ENCODE measurements at places on chromosomes 6 and 20.

DNA sequence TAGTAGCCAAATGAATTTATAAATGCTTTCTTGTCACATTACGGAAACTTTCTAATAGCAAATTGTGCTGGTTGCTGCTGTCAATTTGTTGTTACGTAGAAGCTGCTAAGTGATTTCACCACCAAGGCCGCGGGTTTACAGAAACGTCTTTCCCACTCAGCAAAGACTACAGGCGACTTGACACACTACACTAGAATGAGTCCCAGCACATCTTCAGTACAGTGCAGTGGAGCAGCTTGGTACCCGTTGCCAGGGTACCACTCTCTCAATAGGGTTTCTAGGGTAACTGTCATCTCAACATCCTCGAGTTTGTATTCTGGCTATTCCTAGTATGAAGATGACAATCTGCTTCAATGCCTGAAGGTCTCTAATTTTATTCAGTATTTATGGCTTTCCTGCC lies 22.7 kb upstream of the ZDHHC14 start:
- no peak for DNase-seq

GRCh38 chr6:89355511-89356194 lies 3.1 kb upstream of the UBE2J1 start:
- DNase-seq: no peak

- DNase-seq: no peak
Observed at GRCh38 chr6:156992020-156992804, 215.0 kb downstream of the ARID1B start.

- no peak for DNase-seq
Observed at GRCh38 chr6:139181236-139181635, 46.4 kb downstream of the HECA start.

- DNase-seq: no peak
Observed at GRCh38 chr6:79084693-79085092, 6.6 kb upstream of the PHIP start.

DNA sequence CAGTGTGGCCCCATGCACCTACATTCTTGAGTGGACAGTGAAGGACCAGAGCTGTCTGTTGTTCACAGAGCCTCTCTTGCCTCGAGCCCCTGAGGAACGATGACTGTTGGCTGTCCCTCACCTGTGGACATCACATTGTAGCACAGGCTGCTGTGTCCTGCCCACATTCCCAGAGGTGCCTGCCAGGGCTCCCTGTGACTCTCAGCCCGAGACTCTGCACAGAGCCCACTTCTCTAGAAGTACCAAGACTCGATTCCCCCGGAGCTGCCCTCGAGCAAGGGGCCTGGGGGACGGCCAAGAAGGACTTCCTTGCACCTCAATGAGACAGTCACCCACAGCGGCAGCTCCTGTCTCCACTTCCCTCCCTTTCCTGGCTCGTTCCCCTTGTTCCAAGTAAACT lies 28.6 kb upstream of the DLGAP4 start:
- no peak for DNase-seq

GRCh38 chr20:1171461-1172093 lies 13.2 kb downstream of the TMEM74B start:
- DNase-seq: no peak

- DNase-seq: no peak
Observed at GRCh38 chr6:153790048-153790447, 249.0 kb upstream of the OPRM1 start.

DNA sequence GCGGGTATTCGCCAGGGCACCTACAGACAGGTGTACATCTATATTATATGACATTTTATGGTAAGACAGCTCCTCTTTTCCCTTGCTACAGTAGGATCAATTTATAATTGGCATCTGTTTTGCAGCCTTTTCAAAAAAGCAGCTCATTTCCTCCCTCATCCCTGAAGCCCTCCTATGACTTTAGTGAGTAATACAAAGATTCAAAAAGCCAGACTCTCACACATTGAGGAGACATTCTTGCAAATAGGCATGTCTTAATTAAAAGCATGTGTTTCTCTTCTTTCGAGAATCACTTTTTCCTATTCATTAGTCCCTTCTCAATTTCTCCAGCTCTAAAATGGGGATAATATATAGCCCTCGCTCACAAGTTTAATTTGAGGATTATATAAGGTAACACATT lies 283.4 kb downstream of the TBC1D7 start:
- no peak for DNase-seq

GRCh38 chr20:63759377-63759901 lies 19.9 kb downstream of the SLC2A4RG start:
- no peak for DNase-seq

- DNase-seq: no peak
Observed at GRCh38 chr6:79250107-79250514, 15.6 kb upstream of the HMGN3 start.

GRCh38 chr20:19026901-19027644 lies 185.4 kb upstream of the SLC24A3 start:
- DNase-seq: no peak

DNA sequence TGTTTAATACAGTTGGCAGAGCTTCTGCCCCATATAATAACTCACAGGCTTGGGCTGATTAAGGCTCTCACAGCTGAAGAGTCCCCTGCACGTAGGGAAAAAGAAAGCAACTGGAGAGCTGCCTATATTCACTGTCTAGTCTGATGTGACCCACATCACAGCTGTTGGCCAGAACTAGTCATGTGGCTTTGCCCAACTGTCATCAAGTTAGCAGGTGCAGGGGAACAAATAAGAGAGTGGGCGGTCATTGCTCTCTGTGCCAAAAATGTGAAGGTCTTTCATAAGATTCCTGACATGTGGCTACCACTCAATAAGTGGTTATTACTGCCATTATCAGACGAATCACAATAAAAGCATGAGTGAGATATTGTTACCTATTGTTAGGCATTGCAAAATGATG lies 665.2 kb downstream of the DOK5 start:
- no peak for DNase-seq

GRCh38 chr6:81623106-81623759 lies 129.2 kb downstream of the TENT5A start:
- no peak for DNase-seq

DNA sequence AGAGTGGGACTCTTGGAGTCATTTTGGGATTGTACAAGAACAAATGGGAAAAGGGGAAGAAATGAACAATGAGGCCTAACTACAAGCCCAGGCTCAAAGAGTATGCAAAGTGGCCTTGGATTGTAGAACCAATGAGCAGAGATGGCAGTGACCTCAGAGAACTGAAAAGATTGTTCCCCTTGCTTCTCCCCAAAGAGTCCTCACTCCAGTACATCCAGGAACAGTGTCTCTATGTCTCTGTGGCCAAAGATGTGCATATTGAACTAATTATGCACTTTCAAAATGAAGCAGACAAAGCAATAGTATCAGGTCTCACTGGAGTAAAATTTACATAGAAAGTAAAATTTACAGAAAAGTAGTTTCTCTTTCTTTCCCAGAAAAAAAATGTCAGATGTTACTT lies 81.0 kb downstream of the SMLR1 start:
- no peak for DNase-seq

DNA sequence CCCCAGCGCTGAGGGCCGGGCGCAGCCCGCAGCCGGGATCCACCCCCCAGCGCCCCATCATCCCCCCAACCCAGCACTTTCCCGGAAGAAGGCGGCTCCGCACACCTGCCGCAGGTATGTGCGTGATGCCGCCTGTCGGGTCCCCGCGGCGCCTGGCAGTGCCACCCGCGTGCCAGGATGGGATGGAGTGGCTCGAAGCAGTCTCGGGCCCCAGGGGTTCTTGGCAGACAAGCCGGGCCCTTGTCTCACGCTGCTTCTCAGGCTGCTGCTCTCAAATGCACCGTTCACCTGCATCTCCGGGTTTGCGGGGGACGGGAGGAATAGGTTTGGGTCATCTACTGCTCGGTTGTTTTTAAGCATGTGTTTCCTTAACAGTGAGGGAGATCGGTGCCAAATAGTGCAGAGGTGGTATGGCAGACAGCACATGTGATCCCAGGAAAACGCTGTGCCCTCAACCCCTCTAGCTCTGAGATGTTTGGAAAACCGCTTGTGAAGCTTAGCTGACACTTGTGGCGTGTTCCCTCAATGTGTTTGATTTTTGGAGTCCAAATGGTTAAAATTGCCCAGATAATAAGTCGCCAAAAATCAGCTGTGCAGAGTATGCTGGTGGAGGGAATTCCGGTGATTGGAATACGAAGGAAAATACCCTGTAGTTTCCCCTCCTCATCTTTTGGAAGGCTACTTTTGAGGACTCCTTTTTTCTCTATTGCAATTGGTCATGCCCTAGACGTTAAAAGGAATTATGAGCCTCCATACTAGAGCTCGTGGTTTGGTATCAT lies 926 bp downstream of the MYLIP start:
- peak; percentile 15 for DNase-seq

- DNase-seq: no peak
Observed at GRCh38 chr6:91646649-91647048, 1059.8 kb upstream of the MAP3K7 start.

GRCh38 chr6:29834564-29835436 lies 7.2 kb downstream of the HLA-G start:
- peak; percentile 19 for DNase-seq

GRCh38 chr6:15476631-15477380 lies 186.0 kb downstream of the DTNBP1 start:
- DNase-seq: no peak

- no peak for DNase-seq
Observed at GRCh38 chr6:45850378-45851033, 165.2 kb downstream of the CLIC5 start.

DNA sequence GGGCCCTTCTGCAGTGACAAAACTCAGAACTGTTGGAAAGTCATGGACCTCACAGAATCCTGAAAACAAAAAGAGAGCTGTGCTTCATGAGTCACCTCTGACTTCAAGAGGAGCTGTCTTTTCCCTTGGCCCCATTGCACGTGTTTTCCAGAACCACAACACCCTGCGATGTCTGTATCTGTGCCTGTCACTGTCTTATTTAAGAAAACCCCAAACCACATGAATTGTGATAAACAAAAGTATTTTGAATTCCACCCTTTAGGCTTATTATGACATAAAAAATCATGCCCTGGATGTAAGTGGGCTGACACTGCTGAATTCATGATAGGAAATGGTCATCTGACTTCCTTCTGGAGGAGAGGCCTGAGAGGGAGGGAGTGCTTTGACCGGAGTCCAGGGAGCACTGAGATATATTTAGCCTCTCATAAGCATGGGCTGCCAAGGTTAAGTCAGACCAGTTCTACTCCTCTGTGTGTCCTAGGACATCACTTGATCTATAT lies 96.4 kb upstream of the DUSP22 start:
- DNase-seq: peak; percentile 35

DNA sequence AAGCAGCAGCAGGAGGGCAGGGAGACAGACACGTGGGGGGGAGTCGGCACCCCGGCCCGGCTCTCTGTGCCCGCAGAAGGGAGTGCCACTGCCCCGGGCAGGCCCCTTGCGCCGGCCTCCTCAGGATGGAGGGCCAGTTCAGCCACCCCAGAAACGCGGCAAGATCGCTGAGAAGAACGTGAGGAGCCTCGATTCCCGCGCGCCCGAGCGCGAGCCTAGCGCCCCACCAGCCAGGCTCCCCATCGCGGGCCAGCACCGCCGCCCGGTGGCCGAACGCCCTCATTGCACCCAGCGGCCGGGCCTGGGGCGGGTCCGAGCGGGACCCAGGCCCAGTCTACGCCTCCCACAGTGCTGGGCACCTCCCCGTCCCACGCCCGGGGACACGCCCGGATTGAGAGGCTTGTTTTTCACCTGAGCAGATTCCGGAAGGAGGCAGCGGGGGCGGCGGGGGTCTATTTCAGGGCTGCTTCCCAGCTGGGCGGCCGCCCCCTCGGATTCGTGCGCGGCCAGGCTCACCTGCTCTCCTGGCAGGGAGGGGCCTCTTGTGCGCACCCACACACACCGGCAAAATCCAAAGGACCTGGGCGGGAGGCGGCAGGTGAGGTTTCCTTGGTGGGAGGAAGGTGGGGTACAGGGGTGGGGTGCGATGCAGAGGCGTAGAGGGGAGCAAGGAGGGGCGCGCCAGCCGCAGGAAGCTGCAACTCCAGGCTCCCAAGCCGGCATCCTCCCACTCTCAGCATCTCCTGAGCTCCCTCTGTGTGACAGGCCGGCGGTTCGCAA lies 9.0 kb upstream of the GRM4 start:
- peak; percentile 45 for DNase-seq

DNA sequence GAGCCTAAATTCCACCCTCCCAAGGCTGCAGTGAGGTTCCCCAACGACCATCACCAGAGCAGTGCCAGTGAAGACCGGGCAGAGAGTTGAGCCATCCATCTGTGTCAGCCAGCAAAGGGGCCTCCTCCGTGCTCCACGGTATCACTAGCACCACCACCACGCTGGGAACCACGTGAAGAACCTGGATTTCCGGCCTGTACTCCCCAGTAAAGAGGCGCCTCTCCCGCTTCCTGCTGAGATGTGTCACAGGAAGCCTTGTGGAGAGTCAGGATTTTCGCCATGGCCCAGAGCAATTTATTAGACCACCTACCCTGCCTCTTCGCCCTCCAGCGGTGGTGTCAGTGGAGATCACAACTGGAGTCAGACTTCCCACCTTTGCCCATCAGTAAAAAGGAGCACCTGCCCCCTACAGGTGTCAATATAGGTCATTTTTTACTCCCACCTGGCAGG lies 28.8 kb downstream of the CPXM1 start:
- no peak for DNase-seq

GRCh38 chr6:111417181-111417585 lies 65.8 kb downstream of the REV3L start:
- no peak for DNase-seq

DNA sequence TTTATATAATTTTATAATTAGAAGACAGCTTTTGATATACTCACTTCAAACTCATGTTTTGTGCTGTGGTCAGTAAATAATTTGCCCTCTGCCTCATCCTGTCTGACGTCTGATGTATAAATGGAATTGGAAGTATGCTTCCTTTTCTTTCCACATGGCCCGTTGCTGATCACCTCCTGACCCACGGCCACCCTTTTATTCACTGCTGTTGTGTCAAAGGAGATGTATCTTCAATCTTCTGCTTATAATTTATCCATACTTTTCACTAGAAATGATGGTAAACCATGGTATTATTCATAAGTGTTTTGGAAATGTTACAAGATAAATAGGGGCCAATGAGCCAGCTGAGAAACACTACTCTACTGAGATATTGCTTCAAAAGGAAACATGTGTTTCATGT lies 841.8 kb downstream of the PHF3 start:
- DNase-seq: no peak

DNA sequence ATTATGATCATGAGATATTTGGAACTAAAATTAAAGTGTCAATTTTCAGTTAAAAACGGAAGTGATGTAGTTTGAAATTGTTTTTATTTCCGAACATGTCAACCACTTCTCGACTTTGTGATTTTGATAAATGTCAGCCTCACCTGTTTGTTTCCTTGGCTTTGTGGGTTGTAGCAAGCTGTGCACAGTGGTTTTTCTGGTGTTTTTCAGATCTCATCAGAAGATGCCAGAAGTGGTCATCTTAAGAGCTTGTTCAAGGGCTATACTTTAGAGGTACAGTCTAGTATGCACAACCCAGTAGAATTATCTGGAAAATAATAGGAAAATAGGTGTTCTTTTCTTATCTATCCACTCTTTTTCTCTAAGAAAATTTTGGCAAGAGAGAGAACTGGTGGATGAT lies 134.0 kb downstream of the GRIK2 start:
- no peak for DNase-seq

GRCh38 chr20:62557462-62557861 lies 81.7 kb upstream of the GATA5 start:
- DNase-seq: no peak
